RPMI7951 (cell line): ENCODE measurements at places on chromosomes 12 and 14.

DNA sequence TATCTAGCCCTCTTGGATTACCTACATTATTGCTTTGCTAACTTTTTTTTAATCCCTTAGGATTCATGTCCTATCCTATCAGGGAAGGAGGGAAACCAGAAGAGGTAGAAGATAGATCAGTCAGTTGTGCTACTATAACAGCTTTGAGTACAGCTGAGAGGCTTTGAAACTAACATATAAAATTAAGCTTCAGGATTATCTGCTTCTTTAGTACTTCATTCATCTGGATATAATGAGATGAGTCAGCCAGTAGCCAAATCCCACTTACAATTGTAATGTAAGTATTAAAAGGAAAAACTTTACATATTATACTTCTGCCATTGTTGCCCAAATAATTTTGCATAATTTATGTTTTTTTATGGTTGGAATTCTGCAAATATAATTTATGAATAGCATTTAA lies 33.4 kb upstream of the ANO6 start:
- no peak for DNase-seq

DNA sequence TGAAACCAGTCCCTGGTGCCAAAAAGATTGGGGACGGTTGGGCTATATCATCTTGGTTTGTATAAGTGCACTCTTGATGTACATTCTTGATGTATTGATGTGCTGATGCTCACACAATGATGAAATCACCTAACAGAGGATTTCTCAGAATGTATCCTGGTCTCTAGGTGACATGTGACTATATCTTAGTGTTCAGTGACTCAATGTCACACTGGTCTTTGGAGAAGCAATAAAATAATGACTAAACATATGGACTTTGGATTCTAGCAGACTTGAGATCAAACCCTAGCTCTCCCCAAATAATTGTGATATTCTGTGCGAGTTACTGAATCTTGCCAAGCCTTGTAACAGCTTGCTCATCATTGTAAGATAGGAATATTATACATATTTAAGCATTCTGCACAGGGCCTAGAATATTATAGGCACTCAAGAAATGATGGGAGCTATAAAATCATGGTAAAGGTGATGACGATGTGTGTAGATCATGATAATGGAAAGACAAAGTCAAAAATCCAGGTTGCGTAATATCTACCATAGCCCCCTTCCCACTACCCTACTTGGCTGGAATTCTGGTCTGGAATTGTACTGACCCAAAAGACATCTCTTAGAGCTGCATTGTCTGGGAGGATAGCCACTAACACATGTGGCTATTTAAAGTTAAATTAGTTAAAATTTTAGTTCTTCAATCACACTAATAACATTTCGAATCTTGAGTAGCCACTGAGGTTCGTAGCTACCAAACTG lies 117.6 kb upstream of the PWP1 start:
- no peak for DNase-seq

GRCh38 chr12:109563291-109564284 lies 9.7 kb downstream of the MMAB start:
- DNase-seq: no peak

GRCh38 chr12:45708901-45709300 lies 20.6 kb upstream of the ARID2 start:
- no peak for DNase-seq

DNA sequence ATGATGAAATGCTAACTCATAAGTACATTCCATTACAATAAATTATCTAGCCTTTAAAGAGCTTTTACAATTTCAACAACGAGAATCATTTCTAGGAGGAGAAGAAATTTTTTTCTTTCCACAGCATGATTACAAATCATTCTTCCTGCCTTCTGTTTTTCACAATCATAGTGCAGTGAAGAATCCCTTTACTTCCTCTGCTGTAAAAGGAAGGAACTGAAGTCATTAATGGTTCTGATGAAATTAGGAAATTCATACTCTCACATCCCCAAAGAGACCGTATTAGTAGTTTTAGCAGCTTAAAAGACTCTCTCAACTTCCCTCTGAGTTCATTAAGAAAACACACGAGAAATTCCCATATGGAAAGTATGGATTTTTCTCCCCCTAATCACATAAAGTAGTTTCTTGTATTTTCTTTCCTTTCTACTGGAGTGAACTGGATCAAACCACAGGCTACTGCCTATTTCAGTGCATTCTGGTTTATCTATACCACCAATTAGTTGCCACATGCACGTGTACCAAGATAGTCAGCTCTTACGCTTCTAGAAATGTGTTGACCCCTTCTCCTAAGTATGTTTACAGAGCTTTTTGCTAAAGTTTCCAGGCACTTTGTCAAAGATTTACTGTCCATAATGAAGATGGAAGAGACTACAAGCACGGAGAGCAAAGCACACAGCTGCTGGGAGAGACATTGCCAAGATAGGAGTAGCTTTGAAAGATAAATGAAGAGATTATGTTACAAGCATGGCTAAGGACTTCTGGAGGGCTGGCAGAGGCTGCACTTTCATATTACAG lies 58.9 kb upstream of the KITLG start:
- DNase-seq: no peak

GRCh38 chr14:92585981-92586937 lies 72.7 kb downstream of the RIN3 start:
- peak; percentile 97 for DNase-seq

DNA sequence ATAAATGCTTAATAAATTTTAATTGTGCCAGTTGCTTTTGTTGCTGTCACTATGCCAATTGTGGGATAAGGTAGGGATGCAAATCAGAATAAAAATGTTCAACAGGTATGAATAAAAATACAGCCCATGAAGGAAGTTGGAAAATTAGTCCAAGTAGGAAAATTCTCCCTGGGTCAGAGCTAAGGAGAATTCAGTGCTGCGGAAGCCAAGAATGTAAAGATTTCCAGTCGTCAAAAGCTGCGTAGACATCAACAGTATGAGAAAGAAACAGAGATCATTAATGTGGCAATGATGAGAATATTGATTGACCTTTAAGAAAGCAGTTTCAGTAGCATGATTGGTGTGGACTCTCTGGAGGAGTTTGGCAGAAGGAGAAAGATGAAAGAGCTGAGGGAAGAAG lies 87.9 kb downstream of the PLEKHA5 start:
- no peak for DNase-seq

GRCh38 chr12:93924367-93924766 lies 224.0 kb upstream of the PLXNC1 start:
- no peak for DNase-seq

DNA sequence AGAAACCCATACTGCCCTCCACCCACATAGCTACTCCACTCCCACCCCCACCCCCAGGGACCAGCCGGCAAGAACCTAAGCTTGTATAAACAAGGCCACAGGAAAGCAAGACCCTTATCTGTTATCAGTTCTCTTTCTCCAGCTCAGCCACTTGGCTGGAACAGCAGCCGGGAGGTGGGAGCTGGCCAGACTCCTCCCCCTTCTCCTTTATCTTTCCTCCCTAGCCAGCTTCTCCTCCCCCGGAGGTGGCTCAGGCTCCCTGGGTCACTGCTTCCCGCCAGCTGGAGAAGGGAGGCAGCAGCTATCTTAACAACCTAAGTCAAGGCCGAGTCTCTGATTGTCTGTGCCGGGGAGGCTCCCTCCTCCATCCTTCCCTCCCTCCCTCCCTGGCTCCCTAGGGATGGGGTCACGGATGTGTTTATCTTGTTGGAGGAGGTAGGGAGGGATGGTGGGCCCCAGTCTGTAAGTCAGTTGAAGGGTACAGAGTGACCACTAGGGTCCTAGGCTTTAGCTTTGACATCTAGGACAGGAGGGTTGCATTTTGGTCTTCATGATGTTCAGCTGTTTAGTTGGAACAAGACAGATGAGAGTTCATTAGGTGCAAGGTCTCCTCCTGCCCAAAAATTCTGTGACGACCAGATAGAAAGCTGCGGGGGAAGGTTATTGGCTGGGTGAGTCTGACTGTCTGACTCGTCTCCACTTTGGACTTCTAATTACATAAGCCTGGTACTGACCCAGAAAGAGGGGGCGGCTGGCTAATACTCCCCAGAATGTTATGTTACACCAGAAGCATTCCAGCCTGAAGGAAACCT lies 29.7 kb downstream of the ZFP36L1 start:
- peak; percentile 24 for DNase-seq

DNA sequence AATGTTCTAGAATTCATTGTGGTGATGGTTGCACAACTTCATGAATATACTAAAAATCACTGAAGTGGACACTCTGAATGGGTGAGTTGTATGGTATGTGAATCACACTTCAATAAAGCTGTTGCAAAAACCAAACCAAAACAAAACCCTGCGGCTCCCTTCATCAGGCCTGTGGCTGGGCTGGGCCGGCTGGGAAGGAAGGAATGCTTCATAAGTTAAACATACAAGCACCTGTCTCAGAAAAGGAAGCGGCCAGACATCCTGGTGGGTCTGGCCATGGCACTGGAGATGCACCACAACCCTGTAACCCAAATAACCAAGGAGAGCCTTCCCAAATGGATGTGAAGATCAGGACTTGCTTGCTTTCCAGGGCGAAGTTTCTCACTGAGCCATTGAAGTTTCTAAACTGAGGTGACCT lies 34.9 kb downstream of the TTC7B start:
- peak; percentile 32 for DNase-seq

DNA sequence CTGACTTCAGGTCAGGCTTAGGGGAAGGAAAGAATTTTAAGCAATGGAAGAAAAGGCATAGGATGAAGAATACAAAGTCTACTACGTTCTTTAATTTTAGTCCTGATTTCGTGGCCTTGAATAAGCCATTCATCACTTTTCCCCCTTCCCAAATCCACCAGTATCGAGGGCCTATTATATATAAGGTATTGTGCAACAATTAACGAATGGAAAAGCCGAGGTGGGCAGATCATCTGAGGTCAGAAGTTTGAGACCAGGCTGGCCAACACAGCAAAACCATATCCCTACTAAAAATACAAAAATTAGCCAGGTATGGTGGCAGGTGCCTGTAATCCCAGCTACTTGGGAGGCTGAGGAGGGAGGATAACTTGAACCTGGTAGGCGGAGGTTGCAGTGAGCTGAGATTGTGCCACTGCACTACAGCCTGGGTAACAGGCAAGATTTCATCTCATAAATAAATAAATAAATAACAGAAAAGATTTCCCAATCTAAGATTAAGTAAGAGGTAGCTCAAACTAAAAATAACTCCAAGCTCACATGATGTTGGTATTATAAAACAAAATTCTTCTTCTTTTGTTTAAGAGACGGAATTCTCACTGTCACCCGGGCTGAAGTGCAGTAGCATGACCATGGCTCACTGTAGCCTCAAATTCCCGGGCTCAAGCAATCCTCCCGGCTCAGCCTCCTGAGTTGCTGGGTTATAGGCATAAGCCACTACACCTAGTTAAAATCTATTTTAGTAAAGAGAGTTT lies 58.3 kb upstream of the NR2C1 start:
- no peak for DNase-seq

DNA sequence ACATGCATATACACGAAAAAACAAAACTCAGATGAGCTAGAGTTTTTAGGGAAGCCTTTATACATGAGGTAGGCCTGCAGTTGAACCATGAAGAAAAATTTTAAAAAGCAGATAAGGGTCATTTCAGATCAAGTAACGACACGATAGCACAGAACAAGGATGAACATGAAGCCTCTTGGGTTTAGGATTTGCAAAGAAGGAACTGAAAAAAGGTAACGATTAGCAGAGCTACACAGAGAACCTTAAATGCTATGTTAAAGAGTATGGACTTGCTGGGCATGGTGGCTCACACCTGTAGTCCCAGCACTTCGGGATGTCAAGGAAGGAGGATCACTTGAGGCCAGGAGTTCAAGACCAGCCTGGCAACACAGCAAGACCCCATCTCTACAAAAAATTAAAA lies 96.1 kb upstream of the HECTD1 start:
- no peak for DNase-seq
